ENCODE measurements at places on chromosomes 4 and X.

GRCh38 chrX:96692890-96693289, 8.2 kb downstream of the DIAPH2 start:
- peak; percentile 31 for DNase-seq

DNA sequence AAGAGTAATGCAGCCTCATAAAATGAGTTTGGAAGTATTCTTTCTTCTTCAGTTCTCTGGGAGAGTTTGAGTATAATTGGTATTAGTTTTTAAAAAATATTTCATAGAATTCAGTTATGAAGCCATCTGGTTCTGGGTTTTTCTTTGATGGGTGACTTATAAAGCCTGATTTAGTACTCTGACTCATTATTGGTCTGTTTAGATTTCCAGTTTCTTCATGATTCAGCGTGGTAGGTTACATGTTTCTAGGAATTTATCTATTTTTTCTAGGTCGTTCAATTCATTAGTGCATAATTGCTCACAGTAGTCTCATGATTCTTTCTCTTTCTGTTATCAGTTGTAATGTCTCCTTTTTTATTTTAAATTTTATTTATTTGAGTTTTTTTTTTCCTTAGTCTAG, 111.2 kb downstream of the CEP44 start:
- DNase-seq = peak; percentile 15

DNA sequence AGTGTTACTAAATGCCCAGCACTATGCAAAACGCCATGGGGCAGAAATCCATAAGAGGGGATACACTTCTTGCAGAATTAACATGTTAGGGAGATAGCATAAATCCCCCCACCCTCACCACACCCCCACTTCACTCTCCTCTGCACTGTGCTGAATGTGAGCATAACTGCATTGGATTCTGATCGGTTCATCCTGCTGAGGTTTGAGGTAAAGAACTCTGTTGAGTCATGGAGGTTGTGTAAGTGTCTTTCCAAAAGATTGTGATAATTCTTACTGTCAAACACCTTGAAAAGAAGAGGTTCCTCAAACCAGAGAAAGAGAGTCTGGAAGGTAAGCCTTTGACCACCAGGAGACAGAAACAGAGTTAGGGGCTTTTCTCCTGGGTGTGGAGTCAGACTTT, 43.6 kb downstream of the RBM47 start:
- DNase-seq = peak; percentile 12

DNA sequence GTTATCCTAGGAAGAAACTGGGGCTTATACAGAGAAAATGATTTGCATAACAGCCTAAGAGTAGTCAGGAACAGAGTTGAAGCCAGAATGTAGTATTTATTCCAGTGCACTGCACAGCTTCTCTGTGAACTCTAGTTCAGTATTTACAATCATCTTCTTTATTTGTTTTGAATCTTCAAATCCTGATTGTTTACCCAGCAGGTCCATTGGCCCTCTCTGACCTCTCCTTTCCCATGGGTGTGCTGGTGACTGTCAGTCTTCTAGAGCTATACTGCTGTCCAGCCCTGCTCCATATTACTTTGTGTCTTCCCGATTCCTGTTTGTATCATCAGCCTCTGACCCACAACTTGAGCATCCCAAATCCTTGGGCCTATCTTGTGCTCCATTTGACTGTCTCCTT, 301.9 kb upstream of the HS3ST1 start:
- DNase-seq = no peak

- DNase-seq = no peak
Measured at GRCh38 chr4:152104901-152105357, 344.1 kb upstream of the GATB start.

DNA sequence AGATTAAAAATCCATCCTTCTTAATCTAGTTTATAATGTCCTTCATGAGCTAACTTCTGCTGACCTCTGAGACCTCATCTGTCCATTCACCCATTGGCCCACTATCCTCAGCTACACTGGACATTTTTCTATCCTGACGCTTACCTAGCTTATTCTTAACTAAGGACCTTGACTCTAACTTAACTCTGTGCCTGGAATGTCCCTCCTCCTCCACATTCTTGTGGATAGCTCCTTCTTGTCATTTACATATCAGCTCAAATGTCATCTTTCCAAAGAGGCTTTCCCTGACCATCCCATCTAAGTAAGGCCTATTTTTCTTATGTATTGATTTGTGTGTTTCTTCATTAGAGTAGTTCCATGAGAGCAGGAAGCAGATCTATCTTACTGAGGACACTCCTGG, 54.7 kb downstream of the ATXN3L start:
- no peak for DNase-seq

- DNase-seq = no peak
Measured at GRCh38 chr4:61427818-61428495, 227.8 kb downstream of the ADGRL3 start.

GRCh38 chr4:22900876-22901275, 208.1 kb downstream of the GBA3 start:
- no peak for DNase-seq

DNA sequence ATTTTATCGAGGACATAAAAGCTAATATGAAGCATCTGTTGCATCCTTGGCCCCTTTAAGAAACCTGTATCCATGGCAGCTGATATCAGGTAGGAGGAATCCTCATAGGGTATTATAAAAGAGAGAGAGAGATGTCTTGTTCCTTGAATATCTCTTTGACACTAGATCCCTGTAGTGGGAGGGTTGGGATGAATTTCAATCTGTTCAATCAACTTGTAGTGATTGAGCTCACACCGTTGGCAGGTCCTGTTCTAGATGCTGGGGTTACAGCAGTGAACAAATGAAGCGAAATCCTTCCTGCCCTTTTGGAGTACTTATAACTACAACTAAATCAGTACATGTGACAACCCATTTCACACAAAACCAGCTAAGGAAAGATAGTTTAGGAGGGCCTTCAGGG, 35.3 kb upstream of the GATB start:
- no peak for DNase-seq

DNA sequence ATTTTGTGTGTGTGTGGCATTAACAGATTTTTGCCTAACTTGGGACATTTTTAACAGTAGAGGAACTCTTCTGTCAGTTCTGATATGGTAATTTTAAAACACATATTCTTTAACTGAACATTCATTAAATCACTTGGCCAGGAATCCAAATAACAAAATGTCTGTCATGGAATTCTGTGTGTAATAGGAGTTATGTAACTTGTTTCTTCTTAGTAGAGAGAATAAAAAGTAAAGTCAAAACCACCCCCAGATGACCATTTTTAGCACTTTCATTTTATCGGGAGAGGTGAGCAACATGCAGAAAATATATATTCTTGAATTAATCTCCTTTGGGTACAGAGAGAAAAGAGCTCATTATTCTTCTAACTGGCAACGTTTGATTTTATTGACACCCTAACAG, 1740.3 kb downstream of the STIM2 start:
- DNase-seq = no peak
